ENCODE measurements at places on chromosomes 4 and X. TPM values are rescaled to one million over a fixed set of nuclear protein-coding genes. Genes with fewer than 3 reads are reported as not detected.

PDZD4 gene
- total RNA-seq: 1.6 TPM

TCEAL4 gene
- 94.4 TPM for total RNA-seq

SORCS2 gene
- 1.6 TPM for total RNA-seq

DNA sequence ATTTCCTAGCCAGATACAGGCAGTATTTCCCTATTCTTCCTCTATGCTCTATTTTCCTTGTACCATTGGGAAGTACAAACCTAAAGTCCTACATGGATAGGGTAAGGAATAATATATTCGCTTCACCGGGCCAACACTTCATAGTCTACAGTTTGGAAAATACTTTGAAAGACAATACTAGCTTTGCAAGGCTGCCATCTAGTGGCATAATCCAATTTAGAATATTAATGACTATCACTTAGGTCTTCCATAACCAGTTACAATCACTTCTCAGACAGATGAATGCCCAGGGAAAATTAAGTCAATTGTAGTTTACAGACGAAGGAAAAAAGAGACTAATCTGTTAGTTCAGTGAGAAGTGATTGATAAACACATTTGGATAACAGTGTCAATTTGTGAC lies 141.0 kb upstream of the FAM47C start:
- H3K27me3 ChIP-seq: no peaks in the 10 kb centered on the region
- H3K27ac ChIP-seq: no peak overlapping the region
- DNase-seq: peak; percentile 64
- H3K36me3 ChIP-seq: no peaks in the 10 kb centered on the region
- no peak overlapping the region for H3K4me3 ChIP-seq

DNA sequence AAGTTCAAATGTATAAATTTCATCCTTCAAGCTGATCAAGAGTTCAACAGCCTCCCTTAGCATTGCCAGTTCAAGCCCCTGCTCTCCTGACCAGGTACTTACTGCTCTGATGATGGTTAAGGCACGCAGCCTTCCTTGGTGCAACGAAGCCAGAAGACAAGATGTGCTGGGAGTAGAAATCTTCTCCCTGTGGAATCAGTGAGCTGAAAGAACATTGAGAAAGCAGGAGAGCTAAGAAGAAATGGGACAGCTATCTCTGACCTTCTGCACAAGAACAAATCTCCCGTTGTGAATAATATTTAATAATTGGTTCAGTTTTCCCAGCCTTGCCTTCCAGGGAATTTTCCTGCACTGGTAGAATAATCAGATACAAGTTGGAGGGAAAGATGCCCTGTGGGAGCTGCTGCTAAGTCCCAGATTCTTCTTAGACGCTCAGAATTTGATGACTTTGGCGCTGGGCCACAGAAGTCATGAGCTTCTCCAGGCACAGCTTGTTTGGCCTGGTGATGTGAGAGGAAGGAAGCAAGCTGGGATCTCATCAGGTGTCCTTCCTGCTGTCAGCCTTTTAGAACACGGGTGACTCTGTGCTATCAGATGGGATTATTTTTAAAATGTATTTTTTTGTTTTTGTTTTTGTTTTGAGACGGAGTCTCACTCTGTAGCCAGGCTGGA lies 77.8 kb downstream of the CD38 start:
- H3K4me1 ChIP-seq: no peaks in the 10 kb centered on the region
- H3K27ac ChIP-seq: no peak overlapping the region
- no peak overlapping the region for H3K4me3 ChIP-seq
- DNase-seq: no peak
- no peaks in the 10 kb centered on the region for H3K36me3 ChIP-seq

DNA sequence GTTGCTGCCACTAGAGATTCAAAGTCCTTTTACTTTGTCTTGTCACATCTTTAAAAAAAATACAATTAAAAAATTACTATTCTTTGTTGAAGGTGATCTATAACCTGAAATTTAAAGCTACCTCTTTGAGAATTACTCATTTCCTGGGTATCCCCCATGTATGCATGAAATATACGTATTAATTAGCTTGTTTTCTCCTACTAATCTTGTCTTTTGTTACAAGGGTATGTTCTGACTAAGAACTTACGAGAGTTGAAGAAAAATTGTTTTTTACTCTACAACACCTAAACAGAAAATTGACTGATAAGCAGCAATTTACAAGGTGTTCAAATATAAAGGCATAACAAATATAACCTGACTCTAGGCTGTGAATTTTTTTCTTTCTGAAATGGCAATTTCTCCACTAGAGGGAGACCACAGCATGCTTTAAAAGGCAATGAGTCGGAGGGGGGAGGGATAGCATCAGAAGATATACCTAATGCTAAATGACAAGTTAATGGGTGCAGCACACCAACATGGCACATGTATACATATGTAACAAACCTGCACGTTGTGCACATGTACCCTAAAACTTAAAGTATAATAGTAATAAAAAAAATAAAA lies 249.6 kb downstream of the OPHN1 start:
- no peaks in the 10 kb centered on the region for H3K36me3 ChIP-seq
- DNase-seq: peak; percentile 49
- H3K27ac ChIP-seq: no peak overlapping the region
- no peak overlapping the region for H3K4me3 ChIP-seq

DNA sequence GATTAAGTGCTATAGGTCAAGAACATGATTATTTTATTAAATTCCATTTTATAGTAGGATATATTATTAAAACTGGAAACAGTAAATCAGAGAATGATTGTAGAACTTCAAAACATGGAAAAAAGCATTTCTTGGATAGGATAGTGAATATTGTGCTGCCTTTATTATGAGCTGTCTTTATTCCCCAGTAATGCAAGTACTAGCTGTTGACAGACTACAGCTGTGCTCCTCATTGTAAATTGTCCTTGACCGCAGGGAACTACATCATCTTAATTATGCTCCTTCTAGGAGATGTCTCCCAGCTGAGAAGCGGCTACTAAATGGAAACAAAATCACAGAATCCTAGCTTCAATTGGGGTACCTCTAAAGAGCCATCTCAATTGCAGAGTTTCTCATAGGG lies 1457.2 kb upstream of the PCDH7 start:
- no peaks in the 10 kb centered on the region for H3K4me1 ChIP-seq
- H3K27me3 ChIP-seq: no peaks in the 10 kb centered on the region
- no peak for DNase-seq
- H3K36me3 ChIP-seq: no peaks in the 10 kb centered on the region
- H3K4me3 ChIP-seq: no peak overlapping the region
- H3K27ac ChIP-seq: no peak overlapping the region

Measured in hepatocyte (in vitro differentiated cells).